Mesothelial cell of epicardium (in vitro differentiated cells): ENCODE measurements at places on chromosomes 16 and 17.

- DNase-seq: peak; percentile 57
Observed at GRCh38 chr16:89071686-89072547, 21.7 kb upstream of the ACSF3 start.

- no peak for DNase-seq
Observed at GRCh38 chr17:45692661-45693060, 91.5 kb upstream of the CRHR1 start.

DNA sequence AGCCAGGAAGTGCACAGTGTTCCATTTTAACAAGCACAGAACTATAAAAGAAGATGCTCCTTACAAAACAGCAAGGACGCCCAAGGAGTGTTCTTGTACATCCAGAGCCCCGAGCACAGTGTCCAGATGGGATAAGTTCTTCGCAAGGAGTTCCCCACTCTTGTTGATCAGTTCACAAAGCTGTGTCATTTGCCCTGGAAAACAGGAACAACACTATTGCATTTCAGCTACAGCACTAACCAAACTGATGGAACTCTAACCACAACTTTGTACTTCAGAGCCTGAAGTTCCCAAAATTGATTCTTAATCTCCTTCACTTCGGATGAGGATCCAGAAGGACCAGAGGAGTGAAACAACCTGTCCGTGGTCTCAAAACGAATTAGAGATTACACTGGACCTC is 5.1 kb downstream of the COPS3 start:
- no peak for DNase-seq

DNA sequence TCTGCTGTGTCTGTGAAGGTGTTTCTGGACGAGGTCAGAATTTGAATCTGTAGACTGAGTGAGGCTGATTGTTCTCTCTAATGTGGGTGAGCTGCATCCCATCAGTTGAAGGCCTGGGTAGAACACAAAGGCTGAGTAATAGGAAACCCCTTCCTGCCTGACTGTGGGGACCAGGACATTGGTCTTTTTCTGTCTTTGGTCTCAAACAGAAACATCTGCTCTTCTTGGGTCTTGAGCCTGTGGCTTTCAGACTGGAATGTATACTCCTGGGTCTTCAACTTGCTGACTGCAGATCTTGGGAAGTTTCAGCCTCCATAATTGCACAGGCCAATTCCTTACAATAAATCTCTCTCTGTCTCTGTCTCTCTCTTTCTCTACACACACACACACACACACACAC is 19.6 kb upstream of the LRRC75A start:
- no peak for DNase-seq

GRCh38 chr17:82412535-82413520 is 5.3 kb upstream of the HEXD start:
- DNase-seq: no peak

DNA sequence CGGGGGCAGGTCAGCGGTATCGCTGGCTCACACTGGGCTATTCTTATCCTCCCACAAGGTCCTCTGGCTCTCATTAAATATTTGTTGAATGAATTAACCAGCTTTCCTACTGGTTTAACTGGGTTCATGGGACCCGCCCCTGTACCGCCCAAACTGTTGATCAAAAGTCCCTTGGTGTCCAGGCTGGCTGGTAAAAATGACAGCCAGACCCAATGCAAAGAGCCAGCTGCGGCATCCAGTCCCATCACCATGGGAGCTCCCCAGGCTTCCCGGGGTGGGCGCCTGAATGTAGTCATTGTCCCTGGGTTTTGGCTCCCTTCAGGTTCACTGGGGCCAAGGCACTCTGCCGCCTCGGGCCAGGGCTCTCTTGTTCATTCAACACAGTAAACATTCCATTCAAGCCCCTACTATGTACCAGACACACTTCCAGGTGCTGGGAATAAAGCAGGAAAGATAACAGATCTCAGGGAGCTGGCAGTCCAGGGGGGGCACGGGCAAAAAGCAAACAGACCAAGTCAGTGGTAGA is 11.7 kb upstream of the ATP2C2 start:
- DNase-seq: no peak

DNA sequence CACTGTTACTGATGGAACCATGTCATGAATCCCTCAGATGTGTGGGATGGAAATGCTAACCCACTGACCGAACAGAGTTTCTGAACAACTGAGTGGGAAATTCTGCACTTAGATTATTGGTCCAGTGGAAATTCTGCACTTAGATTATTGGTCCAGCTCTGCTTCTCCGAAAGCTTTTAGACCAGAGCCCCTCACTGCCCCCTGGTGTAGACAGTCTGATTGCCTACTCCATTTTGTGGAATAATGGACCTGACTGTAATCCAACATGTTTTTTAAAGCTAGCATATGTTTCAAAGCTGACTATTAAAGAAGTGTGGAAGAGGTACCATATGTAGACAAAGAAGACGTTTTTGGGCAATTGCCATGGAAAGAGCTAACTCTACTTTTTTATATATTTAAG is 50.3 kb upstream of the TBX2 start:
- DNase-seq: no peak

DNA sequence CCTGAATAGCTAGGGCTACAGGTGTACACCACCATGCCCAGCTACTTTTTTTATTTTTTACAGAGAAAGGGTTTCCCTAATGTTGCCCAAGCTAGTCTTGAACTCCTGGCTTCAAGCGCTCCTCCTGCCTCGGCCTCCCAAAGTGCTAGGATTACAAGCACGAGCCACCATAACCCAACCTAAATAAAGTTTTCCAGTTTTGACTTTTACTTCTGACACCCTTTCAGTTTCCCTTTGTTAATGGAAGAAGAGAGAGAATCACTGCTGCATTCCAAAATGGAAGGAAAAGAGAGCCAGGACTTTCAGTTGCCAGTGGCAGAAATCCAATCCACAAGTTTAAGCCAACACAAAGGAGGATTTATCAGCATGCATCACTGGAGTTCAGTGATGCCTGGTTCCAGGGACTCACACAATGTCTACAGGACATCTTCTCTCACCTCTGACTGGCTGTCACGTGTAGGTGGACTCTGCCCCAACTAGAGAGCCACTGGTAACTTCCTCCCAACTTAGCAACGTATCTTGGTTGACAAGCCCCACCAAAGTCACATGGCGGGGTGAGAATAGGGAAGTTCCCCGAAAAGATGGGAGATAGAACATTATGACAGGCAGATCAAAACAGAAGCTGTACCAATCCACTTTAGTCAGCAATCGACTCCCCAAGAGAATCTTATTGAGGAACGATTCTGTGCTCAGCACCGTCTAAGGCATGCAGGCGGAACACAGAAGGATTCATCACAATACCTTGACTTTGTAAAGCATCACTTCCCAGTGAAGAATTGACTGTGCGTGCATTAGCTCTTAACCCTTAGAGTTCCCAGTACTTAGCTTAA is 46.5 kb downstream of the GAS7 start:
- DNase-seq: no peak

- no peak for DNase-seq
Observed at GRCh38 chr17:39393736-39394135, 7.7 kb downstream of the FBXL20 start.

- DNase-seq: no peak
Observed at GRCh38 chr17:72332367-72332766, 211.5 kb downstream of the SOX9 start.

- peak; percentile 58 for DNase-seq
Observed at GRCh38 chr17:7888184-7888920, at the start of gene CHD3. Gene CHD3, plus strand, starts transcription at chr17:7888789. Its CDS starts 212 bp downstream, at chr17:7889001.

GRCh38 chr17:5785338-5785737 is 201.0 kb upstream of the NLRP1 start:
- no peak for DNase-seq

GRCh38 chr17:32523017-32523680 is 36.4 kb downstream of the CDK5R1 start:
- no peak for DNase-seq

- DNase-seq: no peak
Observed at GRCh38 chr16:80909720-80910119, 97.0 kb downstream of the CMC2 start.

DNA sequence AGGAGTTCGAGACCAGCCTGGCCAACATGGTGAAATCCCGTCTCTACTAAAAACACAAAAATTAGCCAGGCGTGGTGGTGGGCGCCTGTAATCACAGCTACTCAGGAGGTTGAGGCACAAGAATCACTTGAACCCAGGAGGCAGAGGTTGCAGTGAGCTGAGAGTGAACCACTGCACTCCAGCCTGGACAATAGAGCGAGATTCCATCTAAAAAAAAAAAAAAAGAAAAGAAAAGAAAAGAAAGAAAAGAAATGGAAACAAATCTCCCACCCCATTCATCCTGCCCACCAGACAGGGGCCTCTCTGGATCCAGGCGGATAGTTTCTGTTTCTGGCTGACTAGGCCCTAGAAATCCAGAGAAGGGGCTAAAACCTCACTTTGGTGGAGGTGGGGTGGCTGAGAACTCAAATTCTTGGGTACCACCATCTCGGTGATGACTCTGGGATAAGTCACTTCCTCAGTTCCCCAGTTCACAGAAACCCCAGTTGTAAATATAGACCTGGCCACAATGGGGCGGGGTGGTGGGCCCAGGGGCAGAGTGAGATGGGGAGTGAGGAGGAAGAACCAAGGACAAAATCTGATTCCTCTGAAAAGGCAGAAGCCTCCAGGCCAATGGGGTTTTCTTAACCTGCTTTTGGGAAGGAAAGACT is 22.2 kb downstream of the SOCS1 start:
- DNase-seq: no peak

DNA sequence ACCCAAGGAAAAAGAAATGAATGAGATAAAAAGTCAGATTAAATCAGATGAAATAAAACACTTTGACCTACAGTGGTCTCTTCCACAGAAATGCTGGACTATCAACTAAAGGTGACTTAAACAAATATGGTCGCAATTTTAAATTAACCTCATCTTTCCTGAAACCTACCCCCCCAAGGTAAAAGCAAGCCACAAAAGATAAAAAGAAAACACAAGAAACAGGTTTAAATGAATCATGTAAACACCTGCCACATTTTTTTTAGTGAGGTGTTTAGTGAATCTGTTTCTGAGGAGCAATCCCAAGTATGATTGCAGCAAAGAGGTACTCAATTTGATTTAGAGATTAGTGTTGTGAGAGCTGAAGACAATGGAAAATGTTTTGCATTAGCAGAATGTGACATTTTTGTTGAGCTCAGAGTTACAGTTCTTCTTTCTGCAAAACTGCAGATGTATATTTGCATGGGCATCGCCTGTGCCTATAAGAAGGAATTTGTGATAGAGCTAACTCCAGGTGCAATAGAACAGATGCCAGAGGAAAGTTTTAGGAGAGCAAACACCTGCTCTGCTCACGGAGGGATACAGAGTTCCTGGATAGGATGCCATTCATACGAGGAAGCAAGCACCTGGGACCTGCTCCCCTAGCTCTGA is 3.4 kb upstream of the MMD start:
- no peak for DNase-seq

DNA sequence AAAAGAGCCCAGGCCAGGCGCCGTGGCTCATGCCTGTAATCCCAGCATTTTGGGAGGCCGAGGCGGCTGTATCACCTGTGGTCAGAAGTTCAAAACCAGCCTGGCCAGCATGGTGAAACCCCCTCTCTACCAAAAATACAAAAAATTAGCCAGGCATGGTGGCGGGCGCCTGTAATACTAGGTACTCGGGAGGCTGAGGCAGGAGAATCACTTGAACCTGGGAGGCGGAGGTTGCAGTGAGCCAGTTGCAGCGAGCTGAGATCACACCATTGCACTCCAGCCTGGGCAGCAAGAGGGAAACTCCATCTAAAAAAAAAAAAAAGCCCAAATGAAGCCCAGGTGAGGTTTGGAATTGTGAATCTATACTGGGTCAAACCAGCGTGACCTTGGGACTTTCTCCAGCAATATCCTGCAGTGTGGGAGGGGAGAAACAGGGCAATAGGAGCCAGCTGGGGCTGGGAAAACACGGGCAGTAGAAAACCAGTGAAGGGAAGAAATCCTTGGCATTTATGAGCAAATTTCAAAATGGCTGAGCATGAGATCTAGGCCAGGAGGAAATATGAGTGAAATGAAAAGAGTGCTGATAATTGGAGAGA is 8.2 kb upstream of the DHX8 start:
- DNase-seq: no peak

GRCh38 chr17:63185420-63185819 is 219.4 kb downstream of the TANC2 start:
- no peak for DNase-seq

GRCh38 chr16:29900102-29900887 is at the start of gene ASPHD1:
Gene ASPHD1, plus strand, starts transcription at chr16:29900488. Its CDS starts 484 bp downstream, at chr16:29900972.
- no peak for DNase-seq

- no peak for DNase-seq
Observed at GRCh38 chr17:10063730-10064241, 134.6 kb downstream of the GAS7 start.

GRCh38 chr17:68512960-68513474 is 787 bp downstream of the PRKAR1A start:
- peak; percentile 39 for DNase-seq

DNA sequence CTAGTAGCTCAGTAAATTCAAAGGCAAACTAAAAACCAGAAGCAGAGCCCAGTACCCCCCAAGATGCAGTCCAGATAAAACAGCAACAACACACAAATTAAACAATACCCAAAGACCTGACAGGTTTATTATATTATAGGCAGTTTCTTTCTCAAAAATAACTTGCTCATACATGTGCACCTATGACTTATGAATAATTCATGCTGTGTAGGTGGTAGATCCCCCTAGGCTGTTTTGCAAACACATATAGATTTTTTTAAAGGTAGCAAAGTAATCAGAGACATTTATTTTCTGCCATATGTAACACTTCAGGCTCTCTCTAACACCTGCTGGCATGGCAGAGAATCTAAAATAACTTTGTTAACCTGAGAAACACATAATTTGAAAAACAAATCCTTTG is 27.2 kb downstream of the CACNG1 start:
- no peak for DNase-seq

DNA sequence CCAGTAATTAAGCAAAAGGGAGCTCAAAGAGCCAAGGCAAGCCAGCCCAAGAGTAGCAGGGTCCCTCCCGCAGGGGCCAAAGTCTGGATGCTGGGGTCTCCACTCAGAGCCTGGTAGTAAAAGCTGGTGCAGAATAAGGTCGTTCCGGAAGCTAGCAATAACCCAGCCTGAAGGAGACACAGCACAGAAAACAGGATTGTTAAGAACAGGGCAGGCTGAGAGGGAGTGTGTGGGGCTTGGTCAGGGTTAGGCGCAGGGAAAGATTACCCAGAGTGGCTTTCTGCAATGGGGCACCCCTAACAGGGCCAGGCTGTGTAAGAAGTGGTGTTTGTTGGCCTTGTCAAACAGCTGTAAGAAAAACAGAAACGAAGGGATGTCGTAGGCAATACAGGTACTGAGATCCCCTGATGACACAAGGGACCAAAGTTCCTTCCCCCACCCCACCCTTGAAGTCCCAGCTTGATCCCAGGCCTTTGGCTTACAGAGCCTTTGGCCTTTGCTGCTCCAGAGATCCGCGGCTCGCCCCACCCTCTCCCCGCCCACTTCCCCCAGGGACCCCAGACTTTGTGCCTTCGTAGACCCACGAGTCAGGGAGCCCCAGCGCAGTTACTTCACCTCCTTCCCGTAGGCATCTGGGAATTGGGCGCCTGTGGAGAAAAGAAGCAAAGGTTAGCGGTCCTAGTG is 712 bp downstream of the TMEM256 start:
- DNase-seq: no peak
